ENCODE measurements at places on chromosomes 3 and 15. TPM values are rescaled to one million over a fixed set of nuclear protein-coding genes. Genes with fewer than 3 reads are reported as not detected.

- DNase-seq = no peak
Observed at GRCh38 chr3:77606372-77606771, 566.5 kb downstream of the ROBO2 start.

Gene ALS2CL
- 8.5 TPM for total RNA-seq

DNA sequence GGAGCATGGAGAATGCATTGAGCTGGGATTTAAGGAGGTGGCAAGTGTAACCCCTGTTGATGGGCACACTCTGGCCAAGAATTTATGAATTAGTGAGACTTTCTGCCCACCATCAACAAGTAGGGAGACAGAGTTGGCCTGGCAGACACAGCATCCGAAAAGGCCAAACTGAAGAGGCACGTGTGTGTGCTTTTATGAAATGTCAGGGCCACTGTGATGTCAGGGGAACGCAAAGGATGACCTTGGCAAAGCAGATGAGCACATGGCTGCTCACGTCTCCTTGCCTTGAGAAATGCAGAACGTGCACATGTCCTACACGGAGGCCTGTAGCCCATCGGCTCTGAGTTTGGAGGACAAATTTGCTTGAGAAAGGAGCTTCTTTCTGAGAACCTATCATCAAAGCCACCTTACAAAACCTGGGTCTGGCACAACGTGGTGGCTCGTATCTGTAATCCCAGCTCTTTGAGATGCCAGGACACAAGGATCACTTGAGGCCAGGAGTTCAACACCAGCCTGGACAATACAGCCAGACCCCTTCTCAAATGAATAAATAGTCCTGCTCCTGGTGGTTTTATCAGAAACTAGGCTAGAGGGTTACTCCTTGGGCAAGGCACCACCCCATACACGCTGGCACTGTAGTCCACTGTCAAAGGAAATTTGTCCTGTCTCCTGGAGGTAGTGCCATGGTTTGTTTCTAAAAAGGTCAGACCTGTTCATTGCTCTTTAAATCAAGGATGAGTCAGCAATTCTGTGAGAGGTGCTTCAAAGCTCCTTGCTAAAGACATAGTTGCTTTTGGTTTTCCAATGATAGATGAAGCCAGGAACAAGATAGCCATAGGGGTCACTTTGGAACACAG, 941 bp upstream of the SH3BP5 start:
- DNase-seq = no peak

DNA sequence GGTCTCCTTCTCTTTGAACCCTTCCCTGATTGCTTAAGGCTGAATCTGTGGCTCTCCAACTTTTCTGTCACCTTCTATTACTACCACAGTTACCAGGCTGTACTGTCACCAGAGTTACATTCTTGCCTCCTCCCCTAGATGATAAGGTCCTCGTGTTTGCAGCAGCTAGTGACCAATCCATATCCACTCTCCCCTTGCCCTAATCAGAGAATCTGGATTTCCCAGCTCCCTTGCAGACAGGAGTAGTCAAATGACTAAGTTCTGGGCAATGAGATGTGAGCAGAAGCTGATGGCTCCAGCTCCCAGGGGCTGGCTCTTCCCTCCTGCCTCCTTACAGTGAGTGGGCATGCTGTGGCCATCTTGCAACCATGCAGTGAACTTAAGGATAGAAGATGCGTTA, 95.4 kb upstream of the VGLL4 start:
- no peak for DNase-seq
